ENCODE measurements at places on chromosomes 12 and 14.
A peak's percentile ranks its signal among the peaks of the same experiment; 100 is the strongest.

DNA sequence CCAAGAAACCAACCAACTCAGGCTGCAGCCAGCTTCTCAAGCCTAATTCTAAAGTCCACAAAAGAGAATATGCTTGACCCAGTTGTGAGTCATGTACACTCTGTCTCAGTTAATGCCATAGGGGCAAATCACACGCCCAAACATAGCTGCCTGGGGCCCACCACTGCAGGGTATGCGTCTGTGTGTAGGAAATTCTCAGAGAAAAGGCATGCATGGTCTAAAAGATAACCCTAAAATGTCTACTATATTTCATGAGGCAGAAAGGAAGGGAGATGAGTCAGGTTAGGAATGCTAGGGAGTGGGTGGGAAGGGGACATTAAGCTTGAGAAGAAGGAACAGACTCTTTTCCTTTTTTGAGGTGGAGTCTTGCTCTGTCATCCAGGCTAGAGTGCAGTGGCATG lies 22.3 kb upstream of the SPTLC2 start:
- no peak for DNase-seq

GRCh38 chr14:77556946-77557345 lies 58.3 kb upstream of the ISM2 start:
- no peak for DNase-seq

GRCh38 chr12:107859367-107859766 lies 84.9 kb downstream of the ASCL4 start:
- no peak for DNase-seq

- DNase-seq: peak; percentile 33
These were observed 661.7 kb downstream of the VRK1 start for GRCh38 chr14:97458661-97459579.

DNA sequence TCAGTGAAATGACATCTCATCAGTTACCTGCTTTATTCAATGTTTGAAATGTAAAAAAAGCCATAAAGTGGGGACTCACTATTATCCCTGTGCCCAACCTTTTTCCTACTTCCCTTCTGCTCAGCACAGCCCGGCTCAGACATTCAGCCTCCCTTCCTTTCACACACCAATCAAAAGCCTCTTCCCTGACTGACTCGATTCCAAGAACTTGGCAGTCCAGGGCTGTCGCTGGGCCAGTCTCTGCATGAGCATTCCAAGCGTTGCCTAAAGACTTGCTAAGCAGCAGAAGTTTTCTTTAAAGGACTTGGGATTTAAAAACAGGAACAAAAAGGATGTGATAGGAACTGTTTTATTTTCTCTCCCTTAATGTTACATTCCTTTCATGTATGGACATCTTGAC lies 22.7 kb downstream of the ITPR2 start:
- DNase-seq: peak; percentile 68

DNA sequence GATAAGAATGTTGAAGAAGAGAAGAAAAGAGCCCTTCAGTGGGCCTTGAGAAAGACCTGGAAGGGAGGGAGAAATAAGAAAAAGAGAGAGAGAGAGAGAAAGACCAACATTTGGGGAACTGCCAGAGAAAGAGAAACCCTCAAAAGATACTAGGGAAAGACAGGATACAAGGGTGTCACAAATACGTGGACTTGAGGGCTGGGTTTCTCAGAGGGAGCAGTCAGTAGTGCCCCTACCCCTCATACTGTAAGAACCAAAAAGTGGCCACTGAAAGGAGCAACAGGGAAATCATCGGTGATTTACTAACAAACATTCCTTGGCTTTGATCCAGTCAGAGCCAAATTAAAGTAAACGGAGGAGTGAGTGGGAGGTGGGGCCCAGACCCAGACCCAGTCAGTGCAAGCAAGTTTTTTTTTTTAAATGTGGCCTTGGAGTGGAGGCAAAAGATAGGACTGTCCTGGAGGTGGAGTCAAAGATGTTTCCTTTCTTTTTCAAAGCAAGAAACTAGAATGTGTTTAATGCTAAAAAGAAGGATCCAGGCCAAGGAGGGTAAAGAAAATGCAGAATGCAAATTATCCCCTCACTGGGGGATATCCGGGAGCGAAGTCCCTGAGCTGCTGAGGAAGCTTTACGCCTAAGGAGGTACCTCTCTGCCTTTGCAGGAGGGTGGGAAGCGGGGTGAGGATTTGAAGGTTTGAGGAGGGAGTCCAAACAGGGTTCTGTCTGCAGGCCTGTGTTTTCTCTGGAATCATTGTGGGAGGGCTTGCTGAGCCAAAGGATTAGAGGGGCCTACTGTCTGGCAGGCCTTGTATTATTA lies 143.5 kb upstream of the AMIGO2 start:
- no peak for DNase-seq

GRCh38 chr12:106973545-106973944 lies 13.4 kb downstream of the MTERF2 start:
- DNase-seq: no peak

DNA sequence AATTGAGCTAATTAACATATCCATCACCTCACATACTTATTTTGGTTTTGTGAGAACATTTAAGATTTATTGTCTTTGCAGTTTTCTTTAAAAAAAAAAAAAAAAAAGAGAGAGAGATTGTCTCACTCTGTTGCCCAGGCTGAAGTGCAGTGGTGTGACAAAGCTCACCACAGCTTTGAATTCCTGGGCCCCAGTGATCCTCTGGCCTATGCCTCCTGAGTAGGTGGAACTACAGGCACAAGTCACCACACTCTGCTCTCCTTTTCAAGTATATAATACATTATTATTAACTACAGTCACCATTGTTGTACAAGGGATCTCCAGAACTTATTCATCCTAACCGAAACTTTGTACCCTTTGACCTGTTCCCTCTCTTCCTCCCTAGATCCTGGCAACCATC lies 64.0 kb downstream of the NUMB start:
- DNase-seq: no peak

DNA sequence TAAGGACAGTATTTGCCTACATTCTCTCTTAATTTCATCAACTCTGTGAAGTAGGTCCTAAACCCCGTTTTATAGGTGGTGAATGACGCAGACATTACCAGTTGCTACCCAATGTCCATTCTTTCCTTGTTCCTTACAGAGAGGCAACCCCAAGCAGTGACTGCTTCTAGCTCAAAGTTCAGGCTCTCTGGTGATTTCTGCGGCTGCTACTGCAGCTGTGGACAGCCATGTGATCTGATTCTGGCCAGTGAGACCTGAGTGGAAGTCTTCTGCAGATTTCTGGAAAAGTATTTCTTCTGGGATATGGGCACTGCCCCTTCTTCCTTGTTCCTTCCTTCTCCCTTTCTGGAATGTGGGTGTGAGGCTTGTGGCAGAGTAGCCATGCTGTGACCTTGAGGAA lies 82.9 kb downstream of the ARF6 start:
- no peak for DNase-seq

All from heart left ventricle (tissue), 16 donors.